ENCODE measurements at places on chromosomes 3 and 15. TPM values are rescaled to one million over a fixed set of nuclear protein-coding genes. Genes with fewer than 3 reads are reported as not detected.

DNA sequence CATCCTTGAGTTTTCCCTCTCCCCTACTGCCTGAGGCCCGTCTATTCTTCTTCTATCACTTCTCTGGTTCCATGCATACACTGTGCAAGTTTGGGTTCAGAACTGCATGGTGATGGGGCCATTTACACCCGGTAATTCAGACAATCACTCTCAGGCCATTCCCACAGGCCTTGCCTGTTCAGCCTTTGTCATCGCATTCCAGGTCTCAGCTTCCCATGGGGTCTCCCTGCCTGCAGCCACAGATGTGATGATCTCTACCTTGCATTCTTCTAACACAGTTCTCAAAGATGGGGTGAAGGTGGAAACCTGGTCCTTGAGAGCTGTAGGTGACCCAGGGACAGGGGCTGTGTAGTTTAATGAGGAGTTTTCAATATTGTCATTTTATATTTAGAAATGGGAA, 209.2 kb upstream of the TOPAZ1 start:
- DNase-seq, result no peak

DNA sequence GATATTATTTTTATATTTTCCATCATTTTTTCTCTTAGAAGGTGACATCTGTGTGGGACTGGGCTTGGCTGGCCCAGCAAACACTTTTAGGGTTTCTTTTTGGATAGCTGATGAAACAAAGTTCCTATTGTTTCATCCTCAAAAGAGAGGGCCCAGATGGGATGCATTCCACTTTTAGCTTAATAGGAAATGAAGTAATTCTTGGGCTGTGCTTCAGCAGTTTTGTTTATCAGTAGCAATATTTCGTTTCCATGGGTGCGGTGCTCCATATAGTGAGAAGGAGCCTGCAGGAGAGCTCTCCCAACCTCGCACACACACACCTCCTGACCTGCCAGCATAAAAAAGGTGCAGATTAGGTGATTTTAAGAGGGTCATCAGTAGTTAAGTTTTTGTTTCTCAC, 147.5 kb downstream of the AKAP13 start:
- DNase-seq, result no peak

GRCh38 chr3:100108464-100109079, 5.7 kb downstream of the FILIP1L start:
- no peak for DNase-seq

GRCh38 chr3:11001020-11001657, 8.6 kb downstream of the SLC6A1 start:
- no peak for DNase-seq

Gene CHD2
- 83.1 TPM for total RNA-seq

Gene SENP7
- total RNA-seq, result 33.5 TPM

All from sigmoid colon (tissue), 7 donors.